ENCODE measurements at places on chromosomes 16 and 17.

GRCh38 chr17:42402117-42402516 lies 13.9 kb upstream of the STAT3 start:
- no peak for DNase-seq

DNA sequence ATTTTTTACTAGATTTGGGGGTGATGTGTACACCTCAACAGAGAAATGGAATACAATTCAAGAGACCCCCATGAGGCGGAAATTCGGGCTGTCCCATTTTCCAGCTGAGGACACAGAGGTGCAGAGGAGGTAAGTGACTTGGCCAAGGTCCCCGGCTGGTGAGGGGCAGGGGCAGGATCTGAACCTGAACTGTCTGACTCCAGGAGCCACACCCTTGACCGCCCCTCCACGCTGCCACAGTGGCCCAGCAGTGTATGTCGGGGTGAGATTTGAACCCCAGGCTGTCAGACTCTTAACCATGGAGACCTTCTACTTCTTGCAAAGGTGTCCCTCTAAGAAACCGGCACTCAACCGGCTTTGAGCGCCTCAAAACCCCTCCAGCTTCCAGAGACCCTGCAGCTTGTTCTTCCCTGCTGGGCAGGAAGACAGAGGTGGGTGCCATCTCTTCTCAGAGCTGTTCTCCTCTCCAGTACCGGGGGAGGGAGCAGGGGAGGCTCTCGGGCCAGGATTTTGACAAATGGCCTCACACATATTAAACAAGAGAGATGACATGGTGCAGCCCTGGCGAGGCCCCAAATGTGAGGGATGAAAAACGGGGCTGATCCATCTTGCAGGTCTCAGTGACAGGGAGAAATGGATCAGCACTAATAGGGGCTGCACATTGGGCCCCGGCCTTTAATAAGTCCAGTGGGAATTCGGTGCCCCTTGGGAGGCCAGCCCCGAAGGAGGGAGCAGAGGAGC lies 222.3 kb downstream of the GSG1L start:
- DNase-seq: no peak

GRCh38 chr16:10966129-10966528 lies 21.8 kb downstream of the CLEC16A start:
- no peak for DNase-seq

DNA sequence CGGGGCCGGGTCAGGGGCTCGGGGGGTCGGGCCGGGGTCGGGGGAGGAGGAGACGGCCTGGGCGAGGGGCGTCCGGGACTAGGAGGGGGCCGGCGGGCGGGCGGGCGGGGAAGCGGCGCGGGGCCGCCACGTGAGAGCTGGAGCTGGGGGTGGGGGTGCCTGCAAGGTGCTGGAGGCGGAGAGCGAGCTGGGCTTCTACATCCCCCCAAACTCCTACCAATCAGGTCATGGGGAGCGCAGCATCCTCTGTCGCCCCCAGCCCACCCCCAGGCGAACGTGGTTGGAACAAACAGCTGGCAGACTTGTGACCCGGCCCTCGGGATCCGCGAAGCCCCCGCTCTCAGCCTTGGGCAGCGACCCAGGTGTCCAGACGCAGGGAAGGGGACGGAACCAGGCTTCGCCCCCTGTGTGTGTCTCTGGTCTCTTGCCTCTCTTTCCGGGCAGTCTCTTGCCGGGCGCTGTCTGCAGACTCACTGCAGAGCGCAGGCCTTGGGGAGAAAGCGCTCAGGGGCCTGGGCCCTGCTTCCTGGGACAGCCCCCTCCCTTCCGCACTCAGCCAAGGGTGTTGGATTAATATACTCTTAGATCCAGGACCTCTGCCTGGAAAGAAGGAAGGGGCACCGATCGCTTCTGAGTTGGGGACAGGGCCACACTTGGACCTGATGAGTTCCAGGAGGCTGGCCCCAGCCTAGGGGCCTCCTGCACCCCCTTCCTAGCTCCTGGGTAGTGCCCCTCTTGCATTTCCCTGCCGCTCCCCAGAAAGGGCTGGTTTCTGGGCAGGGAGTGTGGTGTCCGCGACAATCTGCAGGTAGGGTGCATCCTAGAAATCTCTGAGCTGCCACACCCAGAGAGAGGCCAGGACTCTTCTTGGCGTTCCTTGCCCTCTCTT lies 722 bp downstream of the RASL10B start:
- DNase-seq: no peak

DNA sequence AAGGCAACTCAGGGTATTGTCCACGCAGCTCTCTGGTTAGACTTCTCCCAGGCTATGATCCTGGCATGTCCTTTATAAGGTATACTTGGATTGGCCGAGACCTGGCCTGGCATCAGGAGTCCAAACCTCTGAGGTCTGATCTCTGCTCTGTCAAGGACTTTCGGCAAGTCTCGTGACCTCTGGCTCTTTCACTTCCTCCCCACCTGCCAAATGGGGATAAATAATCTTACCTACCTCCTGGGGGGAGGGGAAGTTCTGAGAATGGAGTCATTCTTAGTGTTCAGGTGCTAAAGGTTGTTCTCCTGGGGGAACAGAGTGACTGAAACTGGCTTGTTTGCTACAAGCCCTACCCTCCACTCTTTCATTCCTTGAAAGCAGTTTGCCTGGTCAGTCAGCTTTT lies 7.6 kb downstream of the ATXN1L start:
- DNase-seq: no peak

DNA sequence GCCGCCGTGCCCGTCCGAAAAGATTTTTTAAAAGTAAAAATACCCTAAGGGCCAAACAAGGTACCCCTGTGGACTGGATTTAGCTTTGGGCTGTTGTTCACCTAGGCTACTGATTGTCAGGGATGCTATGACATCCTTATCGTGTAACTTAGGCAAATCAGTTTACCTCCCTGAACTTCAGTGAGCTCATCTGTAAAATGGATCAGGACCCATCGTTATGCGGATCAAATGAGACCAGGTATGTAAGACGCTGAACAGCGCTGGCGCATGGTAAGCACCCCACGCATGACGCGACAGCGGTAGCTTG lies 658 bp upstream of the ZNF771 start:
- no peak for DNase-seq

DNA sequence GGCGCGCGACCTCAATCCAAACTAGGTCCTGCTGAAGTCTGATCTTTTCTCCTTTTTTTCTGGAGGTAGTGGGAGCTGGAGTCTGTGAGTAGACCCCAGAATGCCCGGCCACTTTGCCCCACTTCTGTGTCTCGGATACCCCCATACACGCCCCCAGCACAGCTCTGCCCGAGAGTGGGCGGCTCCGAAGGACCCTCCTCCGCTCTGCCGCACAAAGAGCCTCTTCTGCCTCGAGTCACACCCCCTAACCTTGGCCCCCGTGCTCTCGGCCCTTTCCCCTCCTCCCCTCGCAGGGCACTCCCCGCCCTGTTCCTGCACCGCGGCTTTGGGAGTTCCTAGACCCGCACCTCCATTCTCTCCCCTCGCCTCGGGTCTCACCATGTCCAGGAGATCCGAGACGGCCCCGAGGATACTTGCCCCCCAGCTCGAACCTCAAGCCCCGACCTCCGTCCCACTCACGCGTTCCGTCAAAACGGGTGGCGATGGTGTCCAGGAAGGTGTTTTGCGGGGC lies 476 bp downstream of the KCNH4 start:
- no peak for DNase-seq

DNA sequence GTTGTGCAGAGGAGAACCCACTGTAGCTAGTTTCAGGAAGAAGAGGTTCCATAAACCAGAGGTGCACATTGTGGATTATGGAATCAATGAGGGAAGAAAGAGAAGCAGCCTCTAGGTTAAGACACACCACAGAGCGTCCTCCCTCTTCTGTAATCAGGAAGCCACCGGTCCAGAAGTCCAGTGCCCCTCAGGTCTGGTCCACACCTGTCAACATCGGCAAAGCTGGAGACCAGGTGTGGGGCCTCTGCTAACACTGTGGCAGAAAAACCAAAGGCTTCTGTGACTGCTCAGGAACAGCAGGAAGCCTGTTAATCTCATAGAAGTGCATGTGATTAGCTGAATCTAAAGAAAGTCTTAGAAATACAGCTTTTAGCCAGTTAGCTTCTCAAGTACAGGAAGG lies 23.3 kb downstream of the LIMD2 start:
- no peak for DNase-seq

DNA sequence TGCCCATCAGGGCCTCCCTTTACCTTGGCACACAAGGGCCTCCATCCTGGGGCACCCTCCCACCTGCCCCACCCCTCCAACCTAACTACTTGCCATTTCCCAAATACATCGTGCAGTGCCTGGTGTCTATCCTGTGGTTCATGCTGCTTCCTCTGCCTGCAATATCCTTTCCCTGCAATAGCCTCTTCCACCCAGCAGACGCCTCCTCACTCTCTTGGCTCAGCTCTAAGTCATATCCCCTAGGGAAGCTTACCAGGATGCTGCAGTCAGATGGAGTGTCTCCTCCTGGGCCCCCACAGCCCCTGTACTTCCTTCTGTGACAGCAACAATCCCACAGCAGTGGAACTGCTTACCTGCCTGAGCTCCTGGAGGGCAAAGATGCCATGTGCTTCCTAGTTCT lies 36.7 kb downstream of the CCDC182 start:
- no peak for DNase-seq

DNA sequence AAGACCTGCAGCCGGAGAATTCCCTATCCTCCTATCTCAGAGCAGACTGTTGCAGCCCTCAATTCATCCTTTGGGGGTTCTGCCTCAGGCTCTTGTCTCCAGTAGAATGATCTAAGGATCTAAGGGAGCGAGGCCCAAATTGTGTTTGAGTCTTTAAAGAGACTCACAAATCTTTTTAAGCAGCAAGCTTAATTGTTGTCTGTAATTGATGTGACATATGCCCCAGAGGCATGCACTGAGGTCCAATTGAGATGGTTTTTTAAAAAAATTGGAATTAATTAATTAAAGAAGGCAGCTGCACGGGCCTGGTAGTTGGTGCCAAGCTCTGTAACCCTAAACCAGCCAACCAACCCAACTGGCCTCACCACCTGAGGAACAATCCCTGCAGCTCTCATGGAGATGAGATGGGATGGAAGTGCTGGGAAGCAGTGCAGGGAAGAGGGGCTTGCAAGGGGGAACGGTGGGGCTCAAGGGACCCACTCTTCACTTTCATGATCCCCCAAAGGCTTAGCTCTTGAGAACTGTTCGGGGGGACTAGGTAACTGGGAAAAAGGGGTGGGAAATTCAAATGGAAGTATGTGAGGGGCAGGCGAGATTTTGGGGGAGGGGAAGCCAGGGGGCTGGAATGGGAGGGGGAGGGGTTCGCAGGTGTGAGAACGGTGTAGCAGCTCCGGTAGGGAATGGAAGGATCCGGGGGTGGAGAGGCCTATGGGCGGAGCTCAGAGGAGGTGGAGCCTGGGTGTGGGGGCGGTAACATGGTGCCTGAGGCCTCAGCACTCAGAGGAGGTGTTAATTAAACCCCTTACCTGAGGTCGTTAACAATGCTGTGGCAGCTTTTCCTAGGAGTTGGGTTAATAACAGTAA lies 9.2 kb upstream of the ZNF652 start:
- DNase-seq: no peak

GRCh38 chr16:31191697-31192428 lies 10.7 kb downstream of the PYCARD start:
- no peak for DNase-seq

DNA sequence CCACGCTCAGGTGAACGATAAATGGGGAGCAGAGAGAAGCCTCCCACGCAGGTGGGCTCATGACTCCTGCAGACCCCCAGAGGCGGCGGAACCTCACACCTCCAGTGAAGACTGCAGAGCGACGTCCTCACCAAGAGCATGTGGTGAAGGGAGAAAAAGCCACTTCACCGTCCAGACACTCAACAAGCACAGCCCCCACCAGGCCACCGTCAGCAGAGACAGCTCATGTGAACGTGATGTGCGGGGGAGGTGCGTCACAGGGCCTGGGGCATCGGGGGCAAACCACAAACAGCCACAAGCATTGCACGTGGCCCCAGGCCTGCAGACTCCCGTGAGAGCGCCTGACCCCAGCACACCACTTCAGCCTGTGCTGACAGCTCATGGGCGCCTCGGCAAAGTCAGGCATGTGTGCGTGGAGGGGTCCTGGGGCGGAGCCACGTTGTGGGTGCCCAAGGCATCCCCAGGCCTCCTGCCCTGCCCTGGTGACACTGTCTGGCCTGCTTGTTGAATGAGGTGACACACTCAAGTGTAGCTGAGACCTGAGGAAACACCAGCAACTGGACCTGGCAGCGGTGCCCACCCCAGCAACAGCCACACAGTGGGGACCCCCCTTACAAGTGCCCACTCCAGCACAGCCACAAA lies 19.0 kb downstream of the LMF1 start:
- DNase-seq: peak; percentile 27

DNA sequence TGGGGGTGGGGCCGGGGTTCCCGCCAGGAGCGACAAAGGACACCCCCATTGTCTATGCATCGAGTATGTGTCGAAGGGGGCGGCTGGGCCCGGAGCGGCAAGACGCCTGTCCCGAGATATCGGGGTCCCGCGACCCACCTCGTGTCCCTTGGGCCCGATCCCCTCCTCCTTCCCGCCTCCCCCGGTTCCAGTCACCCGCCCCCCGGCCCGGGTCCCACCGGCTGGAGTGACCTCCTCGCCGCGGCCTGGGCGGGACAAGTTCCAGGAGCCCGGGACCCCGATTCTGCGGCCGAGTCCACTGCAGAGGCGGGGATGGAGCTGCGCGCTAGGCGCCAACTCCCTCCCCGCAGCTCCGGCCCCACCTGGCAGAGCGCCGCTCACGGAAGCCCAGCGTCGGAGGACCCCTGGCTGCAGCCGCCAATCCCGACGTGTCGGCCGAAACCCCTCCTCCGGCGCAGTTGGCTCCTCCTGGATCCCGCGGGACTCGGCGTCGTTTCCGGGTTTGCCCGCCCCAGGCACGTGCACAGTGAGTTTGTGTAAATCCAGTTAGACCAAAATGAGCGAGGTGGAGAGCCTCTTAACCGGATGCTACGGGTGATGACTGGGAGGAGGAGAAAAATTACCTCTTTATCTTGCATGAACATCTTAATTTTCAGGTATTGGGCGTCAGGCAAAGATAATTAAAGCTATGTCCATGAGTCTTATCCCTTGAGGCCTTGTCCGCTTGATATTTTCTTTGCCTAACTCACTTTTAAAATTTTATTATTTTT lies at the start of gene NMRAL1:
Gene NMRAL1, minus strand, starts transcription at position 434 of the 770 bp plus-strand sequence. CDS start 493 bp downstream, outside the sequence.
- peak; percentile 93 for DNase-seq

Measured in EL (cell line).